Hematopoietic multipotent progenitor cell treated with erythropoietin and hydrocortisone succinate and interleukin-3 and kit ligand, for 8 days (in vitro differentiated cells): ENCODE measurements at places on chromosomes 3 and 15.

GRCh38 chr3:78665776-78666469 lies 1101.9 kb downstream of the ROBO1 start:
- DNase-seq: no peak

DNA sequence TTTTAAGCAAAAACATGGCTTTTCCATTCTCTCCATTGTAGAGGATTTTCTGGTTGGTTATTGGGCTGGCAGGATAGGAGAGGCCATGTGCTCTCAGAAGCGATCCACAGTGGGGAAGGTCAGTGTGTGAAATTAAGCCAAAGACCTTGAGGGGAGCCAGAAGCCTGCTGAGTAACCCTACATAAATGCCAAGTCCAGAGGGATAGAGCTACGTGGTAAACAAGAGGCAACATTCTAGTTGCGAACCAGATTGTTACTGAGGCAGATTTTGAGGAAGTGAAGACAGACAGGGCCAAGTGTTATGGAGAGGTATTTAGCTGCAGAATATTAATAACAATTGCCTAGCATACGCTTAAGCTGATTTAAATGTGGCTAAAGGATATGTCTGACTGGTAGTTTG lies 592.8 kb upstream of the GBE1 start:
- DNase-seq: no peak

DNA sequence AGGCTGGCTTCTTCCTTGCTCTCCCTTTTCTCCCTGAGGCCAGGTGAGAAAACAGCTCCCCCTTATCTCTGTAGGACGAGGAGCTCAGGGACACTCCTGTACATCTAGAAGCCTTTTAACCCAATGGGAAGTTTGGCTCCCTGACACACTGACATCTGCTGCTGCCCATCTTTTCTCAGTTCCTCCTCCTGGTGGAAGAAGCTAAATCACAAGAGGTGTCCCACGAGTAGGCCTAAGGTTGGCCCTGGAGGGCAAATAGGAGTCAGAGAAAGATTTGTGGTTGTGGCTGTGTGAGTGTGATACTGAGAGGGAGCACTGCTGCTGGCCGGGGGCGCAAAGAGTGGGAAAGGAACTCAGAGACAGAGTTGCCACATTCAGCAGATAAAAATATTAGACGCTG lies 49.5 kb downstream of the ARHGAP31 start:
- DNase-seq: no peak

DNA sequence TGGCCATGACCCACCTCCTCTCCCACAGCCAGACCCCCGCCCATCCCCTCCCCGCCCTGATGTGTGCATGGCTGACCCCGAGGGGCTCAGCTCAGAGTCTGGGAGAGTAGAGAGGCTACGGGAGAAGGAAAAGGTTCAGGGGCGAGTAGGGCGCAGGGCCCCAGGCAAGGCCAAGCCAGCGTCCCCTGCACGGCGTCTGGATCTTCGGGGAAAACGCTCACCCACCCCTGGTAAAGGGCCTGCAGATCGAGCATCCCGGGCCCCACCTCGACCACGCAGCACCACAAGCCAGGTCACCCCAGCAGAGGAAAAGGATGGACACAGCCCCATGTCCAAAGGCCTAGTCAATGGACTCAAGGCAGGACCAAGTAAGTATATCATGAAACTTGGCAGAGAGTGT lies 11.7 kb downstream of the MAP1A start:
- DNase-seq: no peak

GRCh38 chr15:66565141-66565641 lies 607 bp downstream of the LCTL start:
- DNase-seq: no peak

- no peak for DNase-seq
Observed at GRCh38 chr3:197482001-197482400, 73.8 kb downstream of the BDH1 start.

- DNase-seq: no peak
Observed at GRCh38 chr3:101036213-101036618, 43.0 kb upstream of the ABI3BP start.

GRCh38 chr15:25812073-25812472 lies 51.1 kb downstream of the ATP10A start:
- DNase-seq: no peak

GRCh38 chr3:38960953-38961622 lies 90.7 kb downstream of the SCN11A start:
- peak; percentile 63 for DNase-seq

DNA sequence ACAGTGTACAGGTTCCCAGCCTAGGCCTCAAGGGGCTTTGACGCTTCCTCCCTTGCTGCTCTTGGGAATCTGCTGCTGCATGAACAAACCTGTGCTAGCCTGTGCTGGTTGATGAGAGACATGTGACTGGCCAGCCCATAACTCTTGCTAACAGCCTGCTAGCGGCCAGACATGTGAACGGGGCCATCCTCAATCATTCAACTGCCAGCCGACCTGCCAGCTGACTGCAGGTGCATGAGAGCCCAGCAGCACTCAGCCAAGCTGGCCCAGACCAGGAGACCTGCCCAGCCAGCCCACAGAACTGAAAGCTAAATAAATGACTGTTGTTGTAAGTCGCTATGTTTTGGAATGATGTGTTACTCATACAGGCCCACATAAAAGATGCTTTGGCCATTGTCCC lies 82.4 kb upstream of the DLG1 start:
- DNase-seq: no peak

- DNase-seq: peak; percentile 46
Observed at GRCh38 chr3:107117922-107118536, 259.2 kb upstream of the CCDC54 start.

DNA sequence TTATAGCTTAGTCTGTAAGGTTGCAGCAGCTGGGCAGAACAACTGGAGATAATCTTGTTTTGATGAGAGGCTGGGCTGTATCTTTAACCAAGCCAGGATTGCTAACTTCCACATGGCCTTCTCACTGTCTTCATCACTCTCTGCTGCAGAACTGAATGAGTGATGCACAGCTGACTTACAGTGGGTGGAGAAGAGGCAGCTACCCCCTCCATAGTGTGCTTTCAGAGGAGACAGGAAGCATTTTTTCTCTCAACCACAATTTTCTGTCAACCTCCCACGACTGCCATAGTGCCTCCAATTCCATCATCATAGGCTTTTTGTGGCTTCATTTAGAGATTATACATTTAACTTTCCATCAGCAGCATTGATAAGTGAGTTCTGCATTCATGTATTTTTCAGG lies 168.2 kb downstream of the CLSTN2 start:
- DNase-seq: no peak

GRCh38 chr15:99059010-99059981 lies 45.6 kb upstream of the SYNM start:
- peak; percentile 32 for DNase-seq

DNA sequence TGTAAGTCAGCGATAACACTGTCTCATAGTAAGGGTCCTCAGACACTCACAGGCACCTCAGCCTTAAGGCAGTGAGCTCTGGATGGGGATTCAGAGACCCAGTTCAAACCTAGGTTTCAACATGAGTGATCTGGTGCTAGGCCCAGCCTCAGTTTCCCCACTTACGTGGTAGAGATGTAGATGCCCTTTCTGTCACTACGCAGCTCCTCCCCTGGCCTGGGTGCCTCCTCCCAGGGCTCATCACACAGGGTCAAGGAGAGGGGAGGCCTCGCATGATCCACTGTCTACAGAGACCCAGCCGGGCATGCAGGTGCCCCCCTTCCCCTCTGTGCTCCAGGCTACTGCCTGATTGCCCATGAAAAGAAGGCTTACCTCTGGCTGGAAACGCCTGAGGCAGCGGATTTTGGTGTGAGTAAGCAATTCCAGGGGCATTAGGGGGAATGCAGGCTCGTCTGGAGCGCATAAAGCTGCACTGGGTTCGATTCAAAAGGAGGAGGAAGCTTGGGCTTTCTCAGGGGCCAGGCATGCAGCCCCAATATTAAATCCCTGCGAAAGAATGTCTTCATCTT lies 69.8 kb upstream of the ANKRD34C start:
- no peak for DNase-seq
